ENCODE measurements at places on chromosomes 6 and 20. TPM values are rescaled to one million over a fixed set of nuclear protein-coding genes. Genes with fewer than 3 reads are reported as not detected.

GRCh38 chr6:111642463-111643158, 36.9 kb upstream of the TRAF3IP2 start:
- no peaks in the 10 kb centered on the region for H3K36me3 ChIP-seq
- H3K27ac ChIP-seq: no peak overlapping the region
- no peaks in the 10 kb centered on the region for H3K27me3 ChIP-seq
- DNase-seq: peak; percentile 80

- no peaks in the 10 kb centered on the region for H3K4me1 ChIP-seq
- no peak for DNase-seq
- no peak overlapping the region for H3K27ac ChIP-seq
Measured at GRCh38 chr20:46646659-46647380, 4.4 kb downstream of the SLC13A3 start.

DNA sequence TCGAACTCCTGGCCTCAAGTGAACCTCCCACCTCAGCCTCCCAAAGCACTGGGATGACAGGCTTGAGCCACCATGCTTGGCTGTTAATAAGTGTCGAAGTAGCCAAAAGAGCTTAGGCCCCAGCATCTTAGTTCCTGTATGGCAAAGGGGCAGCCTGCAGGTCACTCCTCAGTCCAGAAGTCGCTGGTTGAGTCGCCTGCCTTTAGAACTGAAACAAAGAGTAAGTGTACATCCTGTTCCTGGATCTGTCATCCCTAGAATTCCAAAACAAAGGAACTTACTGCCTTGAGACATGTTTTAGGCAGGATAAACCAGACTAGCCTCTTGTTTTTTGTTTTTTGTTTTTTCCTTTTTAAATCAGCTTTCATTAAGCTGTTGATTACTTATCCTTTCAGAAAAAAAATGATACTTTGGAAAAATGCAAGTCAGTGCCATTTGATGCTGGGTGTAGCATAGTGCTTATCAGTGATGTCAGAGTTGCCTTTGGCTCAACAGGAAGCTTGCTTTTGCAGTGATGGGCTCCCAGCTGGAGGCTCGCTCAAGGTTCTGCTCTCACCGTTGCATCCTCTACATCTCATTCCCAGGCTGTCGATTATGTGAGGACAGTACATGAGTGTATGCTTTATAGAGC, 9.0 kb downstream of the ACTR5 start:
- no peak for DNase-seq
- no peaks in the 10 kb centered on the region for H3K4me1 ChIP-seq
- no peak overlapping the region for H3K4me3 ChIP-seq
- no peaks in the 10 kb centered on the region for H3K27me3 ChIP-seq
- peaks cover 8% of the 10 kb centered on the region for H3K36me3 ChIP-seq

DNA sequence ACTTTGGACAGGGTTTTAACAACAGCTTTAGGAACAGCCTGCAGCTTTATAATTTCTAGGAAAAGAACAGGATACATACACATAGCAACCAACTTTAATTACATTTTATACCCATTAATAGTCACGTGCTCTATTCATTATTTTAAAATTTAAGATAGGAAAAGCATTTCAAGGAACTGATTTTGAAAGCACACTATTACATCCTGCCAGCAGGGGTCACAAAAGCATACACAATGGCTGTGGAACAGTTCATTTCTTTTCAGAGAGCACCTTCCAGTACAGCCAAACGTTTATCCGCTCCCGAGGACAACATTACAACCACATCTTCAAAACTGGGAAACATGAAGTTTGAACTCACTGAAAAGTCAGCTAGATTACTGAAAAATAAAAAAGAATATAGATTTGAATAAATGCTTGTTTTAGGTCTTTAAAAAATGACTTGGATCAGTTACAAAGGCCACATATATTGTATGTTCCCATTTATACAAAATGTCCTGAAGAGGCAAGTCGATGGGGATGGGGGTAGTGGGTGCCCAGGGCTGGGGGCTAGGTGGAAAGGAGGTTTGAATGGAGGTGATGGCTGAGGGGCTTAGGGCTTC, 104.6 kb upstream of the EXOC2 start:
- H3K27me3 ChIP-seq: peaks cover 3% of the 10 kb centered on the region
- DNase-seq: no peak
- H3K36me3 ChIP-seq: no peaks in the 10 kb centered on the region
- H3K4me1 ChIP-seq: no peaks in the 10 kb centered on the region
- no peak overlapping the region for H3K27ac ChIP-seq

- H3K27ac ChIP-seq: no peak overlapping the region
- H3K27me3 ChIP-seq: no peaks in the 10 kb centered on the region
- no peak overlapping the region for H3K4me3 ChIP-seq
- H3K36me3 ChIP-seq: no peaks in the 10 kb centered on the region
Measured at GRCh38 chr6:11496152-11497060, 41.1 kb upstream of the TMEM170B start.

DNA sequence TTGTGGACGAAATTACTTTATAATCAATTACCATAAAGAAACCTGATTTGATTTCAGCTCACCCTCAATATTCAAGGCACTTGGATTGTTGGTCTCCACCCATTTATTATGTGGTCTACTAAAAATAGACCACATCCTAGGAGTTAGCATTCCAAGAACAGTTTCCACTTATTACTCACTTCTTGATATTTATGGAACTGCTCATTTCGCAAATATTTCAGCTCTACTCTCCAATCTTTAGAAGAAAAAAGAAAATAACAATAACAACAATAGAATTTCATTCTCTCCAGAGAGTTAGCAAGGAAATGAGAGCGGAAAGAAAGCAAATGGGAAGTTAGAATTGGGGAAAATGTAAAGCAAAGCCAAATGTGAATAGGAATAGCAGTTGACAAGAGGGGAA, 26.2 kb upstream of the HDAC2 start:
- H3K4me3 ChIP-seq: no peak overlapping the region
- DNase-seq: no peak
- H3K27me3 ChIP-seq: no peaks in the 10 kb centered on the region

DNA sequence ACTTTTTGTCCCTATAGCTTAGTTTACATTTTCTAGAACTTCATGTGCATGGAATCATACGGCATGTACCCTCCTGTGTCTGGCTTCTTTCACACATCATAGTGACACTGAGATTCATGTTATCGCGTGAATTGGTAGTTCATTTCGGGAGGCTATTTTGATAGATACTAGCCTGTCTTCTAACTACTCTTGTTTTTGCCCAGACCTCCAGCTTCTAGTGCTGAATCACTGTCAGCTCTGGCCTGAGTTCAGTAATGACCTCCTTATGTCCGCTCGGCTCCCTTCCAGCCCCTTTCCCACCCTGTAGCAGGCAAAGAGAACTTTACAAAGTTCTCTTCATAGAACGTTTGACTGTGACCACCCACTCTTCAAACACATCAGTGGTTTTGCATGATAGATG, 14.1 kb downstream of the MYBL2 start:
- no peak overlapping the region for H3K27ac ChIP-seq
- no peaks in the 10 kb centered on the region for H3K27me3 ChIP-seq
- H3K4me3 ChIP-seq: no peak overlapping the region

- H3K4me1 ChIP-seq: peaks cover 33% of the 10 kb centered on the region
- H3K4me3 ChIP-seq: no peak overlapping the region
- H3K27me3 ChIP-seq: no peaks in the 10 kb centered on the region
- no peaks in the 10 kb centered on the region for H3K36me3 ChIP-seq
- no peak overlapping the region for H3K27ac ChIP-seq
Measured at GRCh38 chr6:14873101-14873500, 372.8 kb upstream of the JARID2 start.

GRCh38 chr20:46130534-46130933, 12.4 kb downstream of the CD40 start:
- peaks cover 13% of the 10 kb centered on the region for H3K4me1 ChIP-seq
- no peak for DNase-seq
- H3K27ac ChIP-seq: no peak overlapping the region
- H3K4me3 ChIP-seq: no peak overlapping the region
- no peaks in the 10 kb centered on the region for H3K27me3 ChIP-seq

DNA sequence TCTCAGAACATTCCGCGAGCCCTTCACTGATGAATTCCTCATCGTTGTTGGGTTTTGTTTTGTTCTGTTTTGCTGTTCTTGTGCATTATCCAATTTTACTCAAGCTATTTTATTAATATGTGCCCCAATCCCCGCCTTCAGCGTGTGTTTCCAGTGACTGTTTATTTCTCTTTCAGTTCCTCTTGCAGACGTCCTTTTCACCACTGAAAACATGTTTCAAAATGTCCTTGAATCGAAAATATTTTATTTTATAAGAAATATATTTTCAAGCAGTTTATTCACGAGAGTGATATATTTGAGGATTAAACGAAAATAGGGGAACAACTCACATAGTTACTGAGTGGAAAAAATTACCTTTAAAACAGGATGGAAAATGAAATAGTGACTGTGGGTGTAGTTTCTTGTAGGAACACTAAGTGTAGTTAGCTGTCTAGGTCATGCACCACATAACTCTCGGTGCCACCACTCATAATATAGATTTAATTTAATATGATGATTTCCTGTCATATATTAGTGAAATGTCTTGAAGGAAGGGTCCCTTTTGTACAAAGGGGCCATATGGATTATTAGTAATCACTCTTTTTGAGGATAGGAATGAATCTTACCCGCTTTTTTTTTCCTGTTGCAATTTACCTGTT, 45.3 kb upstream of the HDDC2 start:
- no peaks in the 10 kb centered on the region for H3K27me3 ChIP-seq
- no peak for DNase-seq
- peak overlapping the region; percentile 29 for H3K4me3 ChIP-seq
- no peaks in the 10 kb centered on the region for H3K36me3 ChIP-seq

GRCh38 chr20:57103146-57103800, 163.2 kb downstream of the BMP7 start:
- no peak overlapping the region for H3K4me3 ChIP-seq
- no peak for DNase-seq
- no peaks in the 10 kb centered on the region for H3K4me1 ChIP-seq
- H3K27ac ChIP-seq: no peak overlapping the region
- no peaks in the 10 kb centered on the region for H3K36me3 ChIP-seq

- H3K27me3 ChIP-seq: no peaks in the 10 kb centered on the region
- no peak for DNase-seq
- no peaks in the 10 kb centered on the region for H3K4me1 ChIP-seq
Measured at GRCh38 chr6:45634231-45634630, 256.5 kb upstream of the SUPT3H start.

DNA sequence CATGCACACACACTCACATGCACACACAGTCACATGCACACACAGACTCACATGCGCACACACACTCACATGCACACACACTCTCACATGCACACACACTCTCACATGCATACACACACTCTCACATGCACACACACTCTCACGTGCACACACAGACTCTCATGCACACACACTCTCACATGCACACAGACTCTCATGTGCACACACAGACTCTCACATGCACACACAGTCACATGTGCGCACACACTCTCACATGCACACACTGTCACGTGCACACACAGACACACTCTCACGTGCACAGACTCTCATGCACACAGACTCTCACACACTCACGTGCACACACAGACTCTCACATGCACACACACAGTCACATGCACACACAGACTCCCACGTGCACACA, 36.6 kb upstream of the VSX1 start:
- H3K4me3 ChIP-seq: no peak overlapping the region
- no peaks in the 10 kb centered on the region for H3K36me3 ChIP-seq
- peaks cover 19% of the 10 kb centered on the region for H3K4me1 ChIP-seq
- H3K27ac ChIP-seq: no peak overlapping the region
- no peak for DNase-seq

GRCh38 chr20:56417911-56418310, 5.9 kb downstream of the CASS4 start:
- DNase-seq: no peak
- peaks cover 4% of the 10 kb centered on the region for H3K36me3 ChIP-seq
- no peaks in the 10 kb centered on the region for H3K27me3 ChIP-seq

Gene SPATA25
- 1.6 TPM for polyA plus RNA-seq

Gene TFAP2D
- not detected for polyA plus RNA-seq

Gene EPPIN
- not detected for polyA plus RNA-seq

Gene PNPLA1
- polyA plus RNA-seq: 0.04 TPM

Gene FAM83D
- 0.32 TPM for polyA plus RNA-seq

Gene MMP24OS
- polyA plus RNA-seq: 10.4 TPM

Gene ECT2L
- polyA plus RNA-seq: not detected

All from psoas muscle (tissue), 8 donors.